Substantia nigra (tissue), 51 donors: ENCODE measurements at places on chromosomes 4 and X.

DNA sequence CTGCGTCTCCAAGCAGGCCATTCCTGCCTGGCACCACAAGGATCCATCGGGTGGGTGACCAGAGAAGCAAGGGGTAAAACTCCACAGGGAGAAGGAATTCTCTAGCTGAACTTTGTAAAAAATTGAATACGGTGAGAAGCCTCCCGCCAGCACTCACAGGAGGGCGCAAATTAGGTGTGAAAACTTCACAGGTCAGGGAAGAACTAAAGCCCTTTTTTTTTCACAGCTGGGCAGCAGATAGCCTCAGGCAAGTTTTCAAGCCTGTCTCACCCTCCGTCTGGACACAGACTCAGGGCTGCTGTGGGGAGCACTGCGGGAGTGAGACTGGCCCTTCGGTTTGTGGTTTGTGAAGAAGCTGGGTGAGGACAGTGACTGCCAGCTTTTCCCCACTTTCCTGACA is 224.1 kb upstream of the FGF16 start:
- no peak for DNase-seq

DNA sequence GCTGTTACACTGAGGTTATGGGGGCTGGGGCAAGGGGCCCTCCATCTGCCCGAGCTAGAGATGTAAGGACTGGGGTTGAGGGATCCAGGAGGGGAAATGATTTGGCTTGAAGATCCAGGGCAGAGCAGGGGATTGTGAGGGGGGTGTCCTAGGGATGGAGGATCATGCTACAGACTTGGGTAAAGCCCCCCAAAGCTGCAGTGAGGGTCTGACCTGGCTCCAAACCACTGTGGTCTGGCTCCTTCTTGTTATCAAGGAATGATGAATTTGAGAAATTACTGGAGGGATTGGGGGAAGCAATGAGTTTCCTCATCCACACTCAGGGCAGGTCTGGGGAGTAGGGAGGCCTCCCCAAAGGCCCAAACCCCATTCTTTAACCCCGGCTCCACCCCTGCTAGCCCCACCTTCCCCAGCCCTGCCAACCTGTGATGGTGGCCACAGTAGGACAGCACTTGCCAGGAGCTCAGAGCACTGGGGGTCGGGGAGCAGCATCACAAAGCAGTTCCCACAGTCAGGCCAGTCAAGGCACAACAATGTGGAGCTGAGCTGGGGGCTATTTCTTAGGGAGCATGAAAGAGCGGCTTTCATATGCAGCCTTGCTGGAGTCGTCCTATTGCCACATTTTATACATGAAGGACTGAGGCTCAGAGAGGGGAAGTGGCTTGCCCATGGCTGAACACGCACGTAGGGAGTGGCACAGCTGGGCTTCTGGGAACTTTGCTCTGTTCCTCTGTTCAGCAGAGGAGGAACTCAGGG is 165.5 kb downstream of the EFNB1 start:
- no peak for DNase-seq

GRCh38 chrX:33339219-33339618 is 127.9 kb upstream of the DMD start:
- DNase-seq = no peak

DNA sequence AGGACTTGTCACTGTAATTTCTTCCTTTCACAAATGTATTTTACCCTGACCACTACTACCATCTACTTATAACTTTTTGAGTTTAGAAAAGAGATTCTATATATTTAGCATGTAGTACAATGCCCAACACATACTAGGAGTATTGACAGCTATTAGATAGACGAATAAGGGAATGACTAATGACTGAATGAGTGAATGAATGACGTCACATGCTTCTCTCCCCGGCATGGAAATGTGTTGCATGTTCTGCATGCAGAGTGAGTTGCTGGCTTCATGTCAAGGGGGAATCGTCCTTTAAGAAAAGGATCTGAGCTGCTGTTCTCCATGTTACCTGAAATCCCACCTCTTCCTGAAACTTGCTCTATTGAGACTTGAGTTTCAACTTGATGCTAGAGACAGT is 87.4 kb upstream of the AMELX start:
- no peak for DNase-seq

GRCh38 chr4:94345969-94346368 is 3.3 kb upstream of the HPGDS start:
- no peak for DNase-seq

GRCh38 chr4:24763631-24764297 is 31.6 kb upstream of the SOD3 start:
- DNase-seq = no peak

DNA sequence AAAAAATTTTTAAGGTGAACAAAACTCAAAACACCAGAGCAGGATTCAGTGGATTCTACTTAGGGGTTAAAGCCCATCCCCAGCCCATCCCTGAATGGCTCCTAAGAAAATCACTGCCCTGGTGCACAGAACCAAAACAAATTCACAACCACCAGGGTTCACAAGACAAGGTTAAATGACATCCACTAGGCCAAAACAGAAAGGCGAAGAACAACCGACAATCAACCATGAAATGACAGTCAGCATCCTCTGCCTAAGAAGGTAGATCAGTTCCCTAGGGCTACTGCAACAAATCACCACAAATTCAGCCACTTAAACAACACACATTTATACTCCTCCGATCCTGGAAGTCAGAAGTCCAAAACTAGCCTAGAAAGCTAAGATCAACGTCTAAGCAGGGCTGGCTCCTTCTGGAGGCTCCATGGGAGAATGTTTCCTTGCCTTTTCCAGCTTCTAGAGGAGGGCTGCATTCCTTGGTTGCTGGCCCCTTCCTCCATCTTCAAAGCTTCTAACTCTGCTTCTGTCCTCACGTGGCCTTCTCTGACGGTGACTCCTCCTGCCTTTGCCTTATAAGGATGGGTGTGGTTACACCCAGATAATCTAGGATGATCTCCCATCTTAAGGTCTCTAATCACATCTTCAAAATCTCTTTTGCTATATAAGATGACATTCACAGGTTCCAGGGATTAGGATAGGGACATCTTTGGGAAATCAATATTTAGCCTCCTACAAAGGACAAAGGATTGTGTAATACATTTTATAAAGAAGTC is 1.8 kb downstream of the CCNQ start:
- no peak for DNase-seq

DNA sequence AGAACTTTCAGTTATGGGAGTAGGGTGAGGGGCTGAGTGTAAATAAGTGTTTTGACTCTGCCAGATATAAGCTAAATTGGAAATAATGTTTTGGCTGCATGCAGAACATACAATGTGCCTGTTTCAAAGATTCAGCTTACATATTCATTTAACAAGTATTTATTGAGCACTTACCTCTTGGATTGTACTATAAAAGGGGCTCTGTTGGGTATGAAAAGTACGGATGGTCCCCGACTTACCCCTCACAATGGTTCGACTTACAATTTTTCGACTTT is 799 bp upstream of the AIFM1 start:
- DNase-seq = no peak

DNA sequence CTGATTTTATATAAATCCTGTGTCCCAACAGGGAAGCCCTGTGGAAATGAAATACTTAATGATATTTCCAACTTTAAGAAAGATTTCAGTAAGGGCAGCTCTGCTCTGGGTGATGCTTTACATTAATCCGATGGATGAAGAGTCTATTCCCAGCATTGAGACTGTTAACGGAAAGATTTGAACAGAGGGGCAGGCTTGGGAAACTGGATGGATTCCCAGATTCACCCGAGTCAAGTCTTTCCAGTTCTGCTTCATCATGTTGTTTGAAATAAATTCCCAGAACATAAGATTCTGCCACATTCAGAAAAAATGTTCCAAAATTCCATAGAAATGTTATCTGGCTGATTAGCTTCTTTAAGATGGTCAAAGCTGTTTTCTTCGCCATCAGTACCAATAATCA is 246.0 kb downstream of the FBXW7 start:
- no peak for DNase-seq

GRCh38 chr4:38354872-38355271 is 309.1 kb upstream of the KLF3 start:
- no peak for DNase-seq

- DNase-seq = no peak
Observed at GRCh38 chr4:161538941-161539340, 624.9 kb downstream of the FSTL5 start.

- no peak for DNase-seq
Observed at GRCh38 chrX:66751136-66751782, 112.4 kb upstream of the EDA2R start.

DNA sequence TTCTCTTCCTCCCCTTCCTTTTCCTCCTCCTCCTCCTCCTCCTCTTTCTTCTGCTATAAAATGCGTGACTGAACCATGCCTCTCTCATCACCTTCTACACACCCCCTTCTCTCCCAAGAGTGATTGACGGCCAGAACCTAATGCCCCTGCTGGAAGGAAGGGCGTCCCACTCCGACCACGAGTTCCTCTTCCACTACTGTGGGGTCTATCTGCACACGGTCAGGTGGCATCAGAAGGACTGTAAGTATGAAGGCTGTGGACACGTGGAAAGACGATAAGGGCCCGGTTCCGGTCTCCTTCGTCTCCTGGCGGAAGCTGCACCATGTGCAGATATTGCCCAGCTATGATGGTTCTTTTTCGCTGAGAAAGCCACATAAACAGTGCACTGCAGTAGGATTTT is 12.1 kb upstream of the ARSF start:
- DNase-seq = no peak
